ENCODE measurements at places on chromosomes 12 and 14.

DNA sequence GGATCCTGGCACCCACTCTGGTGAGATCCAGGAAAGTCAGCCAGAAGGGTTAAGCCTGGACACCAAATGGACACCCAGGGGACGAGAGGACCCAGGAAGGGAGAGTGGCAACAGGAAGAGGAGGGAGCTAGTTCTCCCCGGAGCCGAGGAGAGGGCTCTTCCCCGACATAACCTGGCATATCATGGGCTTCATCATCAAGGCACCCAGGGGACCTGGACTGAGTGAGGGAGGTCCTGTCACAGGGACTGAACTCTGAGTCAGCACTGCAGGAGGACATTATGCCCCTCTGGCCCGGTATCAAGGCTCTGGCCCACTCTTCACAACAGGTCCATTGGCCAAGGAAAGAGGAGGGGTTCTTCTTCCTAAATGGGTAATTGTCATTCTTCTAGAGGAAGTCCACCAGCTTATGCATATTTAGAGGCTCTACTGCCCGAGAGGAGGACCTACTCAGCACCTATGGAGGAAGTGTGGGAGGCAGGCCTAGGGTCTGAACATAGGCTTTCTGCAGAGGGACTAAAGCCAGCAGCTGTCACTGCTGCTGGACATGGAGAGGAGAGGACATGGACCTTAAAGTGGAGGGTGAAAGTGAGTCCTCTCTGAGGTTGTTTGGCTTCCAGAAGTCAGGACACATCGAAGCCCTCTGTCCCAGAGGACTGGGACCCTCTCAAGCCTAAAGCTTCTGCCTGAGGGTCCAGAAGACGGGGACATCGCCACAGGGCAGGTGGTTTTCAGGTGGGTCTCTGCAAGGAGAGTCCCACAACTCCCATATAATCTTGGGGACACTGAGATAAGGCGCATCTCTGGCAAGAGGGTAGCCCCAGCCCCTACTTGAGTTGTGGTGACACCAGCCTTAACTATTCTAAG lies 18.6 kb downstream of the ISCA2 start:
- no peak for DNase-seq

- DNase-seq = no peak
These were observed 22.8 kb downstream of the ARMH4 start for GRCh38 chr14:58129208-58129607.

DNA sequence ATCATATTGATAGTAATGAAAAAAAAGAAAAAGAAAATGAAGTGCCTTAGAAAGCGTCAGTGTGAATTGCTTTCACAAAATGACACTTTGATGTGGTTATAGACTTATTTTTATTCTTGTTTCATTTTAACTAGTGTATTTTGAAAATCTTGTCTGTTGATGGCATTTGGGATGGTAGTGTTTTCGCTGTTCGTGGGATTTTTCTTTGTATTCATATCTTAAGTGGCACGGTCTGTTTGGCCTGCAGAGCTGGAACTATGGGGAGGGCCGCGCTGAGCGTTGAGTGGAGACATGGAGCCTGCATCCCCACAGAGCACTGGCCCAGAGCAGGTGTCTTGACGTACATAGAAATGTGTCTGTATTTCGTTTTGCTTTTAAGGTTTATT lies 61.6 kb downstream of the WDR20 start:
- no peak for DNase-seq

DNA sequence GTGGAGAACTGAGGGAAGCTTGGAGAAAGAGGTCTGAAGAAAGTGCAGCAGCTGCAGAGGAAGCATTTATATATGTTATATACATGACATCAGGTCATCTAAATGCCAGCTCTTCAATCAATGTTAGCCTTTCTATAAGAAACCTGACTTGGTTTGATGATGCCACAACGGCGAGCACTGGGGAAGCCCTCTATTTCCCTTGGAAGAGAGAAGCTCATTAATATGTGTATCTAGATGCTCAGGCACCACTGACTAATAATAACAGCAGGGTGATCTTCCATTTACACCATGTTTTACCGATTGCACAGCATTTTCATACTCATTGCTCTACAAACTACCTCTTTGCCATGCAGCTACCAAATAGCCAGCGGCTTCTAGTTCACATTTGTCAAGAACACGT lies 811 bp downstream of the ACYP1 start:
- no peak for DNase-seq

GRCh38 chr14:91839749-91840148 lies 27.6 kb downstream of the TC2N start:
- no peak for DNase-seq

DNA sequence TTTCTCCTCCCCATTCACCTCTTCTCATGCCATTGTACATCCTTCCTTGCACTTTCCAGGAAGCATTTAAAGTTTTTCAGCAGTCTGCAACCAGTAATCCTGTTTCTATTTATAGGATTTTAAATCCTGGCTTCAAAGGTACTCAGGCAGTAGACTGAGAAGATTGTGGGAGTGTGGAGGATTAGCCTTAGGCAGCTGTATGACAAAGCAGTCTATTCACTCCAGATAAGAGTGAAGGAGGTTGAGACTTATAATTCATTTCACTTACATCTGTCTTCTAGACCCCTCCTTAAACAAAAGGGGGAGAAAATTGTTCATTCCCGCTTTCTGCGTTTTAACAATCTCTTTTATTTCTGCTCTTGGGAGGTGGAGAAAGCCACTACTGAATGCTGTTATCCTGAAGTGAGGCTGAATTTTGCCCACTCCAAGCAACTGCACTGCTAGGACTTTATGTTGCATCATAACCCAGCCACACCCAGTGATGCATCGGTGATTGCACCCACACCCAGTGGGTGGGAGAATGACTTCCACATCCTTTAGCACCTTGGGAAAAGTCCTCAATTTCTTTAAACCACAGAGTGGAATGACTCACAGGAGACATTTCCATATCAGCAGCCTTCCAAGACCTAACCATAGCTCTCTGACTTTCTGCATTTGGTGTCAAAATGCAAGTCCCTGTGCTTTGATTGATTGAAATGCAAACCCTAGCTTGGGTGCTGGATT lies 382.5 kb upstream of the ATP2B1 start:
- DNase-seq = no peak

- DNase-seq = no peak
These were observed 11.5 kb downstream of the TEAD4 start for GRCh38 chr12:2970744-2971143.

DNA sequence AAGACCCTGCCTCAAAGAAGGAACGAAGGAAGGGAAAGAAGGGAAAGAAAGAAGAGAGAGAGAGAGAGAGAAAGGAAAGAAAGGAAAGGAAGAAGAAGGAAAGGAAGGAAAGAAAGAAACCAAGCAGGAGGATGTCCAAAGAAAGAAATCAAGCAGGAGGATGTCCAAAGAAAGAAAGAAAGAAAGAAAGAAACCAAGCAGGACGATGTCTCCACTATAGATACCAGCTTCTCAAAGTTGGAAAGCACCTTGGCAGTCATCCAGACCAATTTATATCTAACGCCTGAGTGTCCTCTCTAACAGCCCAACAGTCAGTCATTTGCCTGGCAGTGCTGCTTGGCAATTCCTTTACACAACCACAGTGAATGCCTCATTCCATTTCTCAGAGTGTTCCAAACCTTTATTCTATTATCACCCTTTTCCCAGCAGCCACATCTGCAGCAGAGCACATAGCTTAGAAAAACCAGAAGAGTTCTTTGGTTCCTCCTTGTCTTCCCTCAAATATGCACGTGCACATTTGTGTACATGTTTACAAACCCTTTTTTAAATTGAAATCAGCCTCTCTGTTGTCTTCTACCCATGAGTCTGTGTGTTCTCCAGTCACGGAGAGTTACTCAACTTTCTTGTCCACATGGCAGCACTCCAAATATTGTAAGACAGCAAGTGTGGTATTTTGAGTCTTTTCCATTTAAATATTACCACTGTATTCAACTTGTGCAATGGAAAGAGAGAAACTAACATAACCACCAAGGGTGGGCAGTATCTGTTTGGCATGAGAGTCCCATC lies 138.4 kb downstream of the STXBP6 start:
- DNase-seq = no peak

DNA sequence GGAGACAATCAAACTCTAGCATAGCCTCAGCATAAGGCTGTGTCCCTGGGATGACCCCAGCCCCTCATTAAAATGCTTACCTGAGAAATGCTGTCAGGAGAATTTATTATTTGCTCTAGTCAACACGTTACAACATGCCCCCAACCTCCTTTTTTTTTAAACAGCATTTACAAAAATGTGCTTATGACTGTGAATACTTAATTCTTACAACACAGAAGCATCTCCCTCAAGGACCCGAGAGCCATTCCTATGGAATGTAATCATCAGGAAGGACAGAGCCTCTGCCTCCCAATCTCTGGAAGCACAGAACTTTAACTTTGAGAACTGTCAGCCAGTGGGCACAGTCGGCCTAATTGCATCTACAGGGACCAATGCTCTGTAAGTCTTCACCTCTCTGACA lies 136.6 kb upstream of the OVCH1 start:
- no peak for DNase-seq

DNA sequence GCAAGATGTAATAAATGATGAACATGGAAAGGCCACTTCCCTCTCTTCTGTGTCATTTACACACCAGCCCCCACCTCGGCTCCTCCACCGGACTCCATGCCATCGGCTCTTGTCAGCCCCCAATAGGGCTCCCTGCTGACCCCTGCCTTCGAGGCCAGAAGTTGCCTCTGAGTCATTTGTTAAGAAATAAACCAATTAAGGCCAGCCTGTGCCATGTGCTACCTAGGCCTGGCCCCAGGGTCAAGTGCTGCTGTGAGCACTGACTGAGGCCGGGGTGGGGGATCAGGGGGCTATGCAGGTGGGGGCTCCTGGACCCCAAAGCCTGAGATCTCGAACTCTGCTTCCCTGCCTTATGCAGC lies 53.2 kb downstream of the TESC start:
- no peak for DNase-seq

DNA sequence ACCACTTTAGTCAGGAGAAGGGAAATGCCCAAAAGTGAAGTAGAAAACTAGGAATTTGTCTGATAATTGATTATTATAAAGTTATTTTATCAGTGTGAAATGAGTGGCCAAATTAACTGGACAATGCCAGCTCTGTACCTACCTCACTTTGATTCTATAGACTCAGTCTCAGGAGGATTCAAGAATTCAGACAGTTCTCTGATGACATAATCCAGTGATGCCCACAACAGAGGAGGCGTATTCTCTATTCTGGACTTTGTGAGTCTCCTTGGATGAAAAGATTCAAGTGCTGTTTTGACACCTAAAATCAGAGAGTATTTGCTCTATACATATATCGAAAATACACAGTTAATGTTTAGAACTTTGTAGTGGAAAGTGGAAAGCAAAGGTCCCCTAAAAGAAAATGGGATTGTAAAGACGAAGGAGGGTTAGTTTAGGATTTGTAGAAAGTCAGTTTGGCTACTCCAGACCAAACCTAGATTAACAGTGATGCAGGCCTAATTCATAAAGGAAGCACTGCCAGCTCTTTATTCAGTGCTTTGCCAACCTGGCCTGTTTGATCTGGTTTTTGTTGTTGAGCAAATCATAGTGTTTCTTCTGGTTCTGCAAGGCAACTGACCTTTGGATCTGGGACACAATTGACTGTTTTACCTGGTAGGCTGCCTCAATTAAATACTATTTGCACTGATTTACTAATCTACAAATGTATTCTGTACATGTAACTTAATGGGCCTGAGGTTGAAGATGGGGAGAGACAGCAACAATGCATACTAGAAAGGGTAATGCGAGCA lies 67.4 kb downstream of the DAD1 start:
- no peak for DNase-seq

DNA sequence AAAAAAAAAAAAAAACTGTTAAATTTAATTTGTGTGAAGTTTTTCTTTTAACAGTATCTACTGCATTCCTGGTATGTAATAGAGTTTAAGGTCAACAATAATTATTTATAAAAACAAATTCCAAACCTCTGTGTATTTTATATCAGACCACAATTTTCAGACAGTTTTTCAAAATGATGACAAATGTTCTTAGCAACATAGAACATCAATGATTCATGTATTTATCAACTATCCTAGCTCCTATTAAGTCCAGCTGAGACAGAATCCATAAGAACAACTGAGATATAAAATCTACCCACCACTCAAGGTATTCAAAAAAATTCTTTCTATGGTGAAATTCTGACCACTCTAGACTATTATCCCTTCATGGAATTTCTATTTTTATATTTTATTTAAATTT lies 144.5 kb downstream of the EPS8 start:
- no peak for DNase-seq

GRCh38 chr12:93102312-93102711 lies 173.2 kb upstream of the EEA1 start:
- DNase-seq = no peak

DNA sequence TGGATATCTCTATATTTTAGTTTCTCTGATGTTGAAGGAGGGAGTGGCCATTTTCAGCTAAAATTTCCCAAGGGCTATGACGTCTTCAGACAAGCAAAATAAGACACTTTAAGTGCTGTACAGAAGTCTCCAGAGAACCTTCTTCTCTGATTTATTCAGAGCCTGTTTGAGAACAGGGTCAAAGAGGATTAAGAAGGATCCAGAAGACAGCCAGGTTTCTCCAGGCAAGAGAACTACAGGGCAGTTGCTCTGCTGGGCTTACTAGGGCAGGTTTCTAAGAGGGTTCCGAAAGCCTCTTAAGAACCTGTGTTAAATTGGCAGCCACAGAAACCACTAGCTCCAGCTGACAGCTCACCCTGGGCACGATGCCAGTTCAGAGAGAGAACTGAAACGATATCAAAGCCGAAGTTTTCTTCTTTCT lies 1.2 kb downstream of the MGP start:
- DNase-seq = peak; percentile 19

DNA sequence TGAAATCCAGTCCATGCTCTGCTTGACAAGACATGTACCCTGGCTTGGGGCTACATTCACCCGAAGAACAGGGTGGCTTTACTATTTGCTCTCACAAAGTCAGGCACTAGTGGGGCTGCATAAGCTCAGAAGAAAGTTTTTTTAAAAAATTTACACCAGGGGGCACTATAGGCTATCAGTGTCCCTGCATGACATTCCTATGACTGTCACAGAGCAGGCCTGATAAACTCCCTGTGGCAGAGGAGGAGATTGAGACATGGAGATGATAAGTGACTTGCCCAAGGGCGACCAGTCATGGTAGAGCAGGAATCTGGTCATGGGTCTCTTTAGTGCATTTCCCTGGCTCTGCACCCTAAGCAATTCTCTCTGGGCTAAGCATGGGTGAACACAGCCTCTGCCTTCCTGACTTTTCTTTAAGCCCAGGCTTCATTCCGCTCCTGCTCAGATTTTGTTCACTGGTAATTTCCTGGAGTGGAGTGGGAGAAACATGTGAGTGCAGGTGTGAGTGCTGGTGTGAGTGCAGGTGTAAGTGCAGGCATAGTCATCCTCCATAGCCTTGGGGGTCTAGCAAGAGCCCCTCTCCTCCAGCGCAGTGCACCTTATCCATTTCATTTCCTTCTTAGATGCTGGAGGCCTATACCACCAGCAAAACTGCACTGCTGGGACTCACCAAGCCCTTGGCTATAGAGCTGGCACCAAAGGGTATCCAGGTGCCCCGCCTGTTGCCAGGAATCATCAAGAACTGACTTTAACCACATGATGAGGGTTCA lies 91.6 kb downstream of the DHRS2 start:
- DNase-seq = no peak
